Cardiac muscle cell (in vitro differentiated cells and primary cell): ENCODE measurements at places on chromosomes 11 and 22. TPM values are rescaled to one million over a fixed set of nuclear protein-coding genes. Genes with fewer than 3 reads are reported as not detected.

DNA sequence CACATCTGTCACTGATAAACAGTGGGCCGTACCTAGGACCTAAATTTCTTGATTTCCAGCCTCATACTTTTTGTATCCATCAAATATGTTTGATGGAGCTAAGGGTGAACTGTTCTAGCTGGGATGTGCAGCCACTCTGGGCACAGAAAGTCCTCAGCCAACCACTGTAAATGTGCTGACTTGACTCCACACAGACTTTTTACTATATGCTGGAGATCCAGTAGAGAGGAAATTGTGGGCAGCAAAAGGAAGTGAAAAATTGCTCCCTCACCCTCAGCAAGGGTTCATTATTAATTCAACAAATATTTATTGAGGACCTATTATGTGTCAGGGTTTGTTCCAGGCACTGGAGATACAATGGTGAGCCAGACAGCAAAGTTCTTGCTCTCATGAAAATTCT is 54.2 kb upstream of the AMPD3 start:
- no peaks in the 10 kb centered on the region for H3K27me3 ChIP-seq
- H3K27ac ChIP-seq, result no peak overlapping the region
- H3K4me3 ChIP-seq, result no peak overlapping the region
- no peaks in the 10 kb centered on the region for H3K4me1 ChIP-seq
- no peak for DNase-seq
- H3K36me3 ChIP-seq, result no peaks in the 10 kb centered on the region

- H3K27me3 ChIP-seq, result no peaks in the 10 kb centered on the region
- no peaks in the 10 kb centered on the region for H3K36me3 ChIP-seq
- no peak for DNase-seq
- H3K27ac ChIP-seq, result no peak overlapping the region
Measured at GRCh38 chr11:88360141-88360540, 22.6 kb upstream of the CTSC start.

GRCh38 chr11:291281-292210 is 2.6 kb downstream of the PGGHG start:
- no peak overlapping the region for H3K27ac ChIP-seq
- H3K4me1 ChIP-seq, result no peaks in the 10 kb centered on the region
- no peaks in the 10 kb centered on the region for H3K36me3 ChIP-seq
- no peak for DNase-seq
- H3K4me3 ChIP-seq, result no peak overlapping the region

UBQLN3 gene
- total RNA-seq, result 0.81 and 1.9 TPM in 2 replicates
